ENCODE measurements at places on chromosomes 5 and 9.

DNA sequence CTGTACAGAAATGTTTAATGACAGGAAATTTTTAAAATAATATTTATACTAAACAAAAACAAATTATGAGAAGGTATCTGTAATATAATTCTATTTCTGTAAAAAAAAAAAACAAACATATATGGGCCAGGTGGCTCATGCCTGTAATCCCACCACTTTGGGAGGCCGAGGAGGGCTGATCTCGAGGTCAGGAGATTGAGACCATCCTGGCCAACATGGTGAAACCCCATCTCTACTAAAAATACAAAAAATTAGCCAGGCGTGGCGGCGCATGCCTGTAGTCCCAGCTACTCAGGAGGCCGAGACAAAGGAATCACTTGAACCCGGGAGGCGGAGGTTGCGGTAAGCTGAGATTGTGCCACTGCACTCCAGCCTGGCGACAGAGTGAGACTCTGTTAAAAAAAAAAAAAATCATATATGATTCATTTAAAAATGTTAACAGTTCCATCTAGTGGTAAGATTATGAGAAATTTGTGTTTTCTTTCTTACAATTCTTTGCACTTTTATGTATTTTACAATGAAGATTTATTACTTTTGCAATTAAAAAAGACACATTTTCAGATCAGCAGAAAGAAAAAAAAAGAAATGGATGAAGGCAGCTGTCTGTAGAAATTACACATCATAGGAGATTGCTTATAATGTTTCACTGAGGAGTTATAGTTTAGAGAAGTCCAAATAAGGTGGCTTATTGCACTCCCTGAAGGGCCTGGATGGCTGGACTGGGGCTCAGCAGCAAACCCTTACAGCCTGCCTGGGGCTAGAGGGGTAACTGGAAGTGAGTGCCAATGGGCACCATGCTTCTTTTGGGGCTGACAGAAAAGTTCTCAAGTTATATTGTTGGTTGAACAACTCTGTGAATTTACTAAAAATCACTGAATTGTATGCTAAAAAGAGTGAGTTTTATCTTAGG lies 20.3 kb downstream of the C9orf153 start:
- no peak for DNase-seq

DNA sequence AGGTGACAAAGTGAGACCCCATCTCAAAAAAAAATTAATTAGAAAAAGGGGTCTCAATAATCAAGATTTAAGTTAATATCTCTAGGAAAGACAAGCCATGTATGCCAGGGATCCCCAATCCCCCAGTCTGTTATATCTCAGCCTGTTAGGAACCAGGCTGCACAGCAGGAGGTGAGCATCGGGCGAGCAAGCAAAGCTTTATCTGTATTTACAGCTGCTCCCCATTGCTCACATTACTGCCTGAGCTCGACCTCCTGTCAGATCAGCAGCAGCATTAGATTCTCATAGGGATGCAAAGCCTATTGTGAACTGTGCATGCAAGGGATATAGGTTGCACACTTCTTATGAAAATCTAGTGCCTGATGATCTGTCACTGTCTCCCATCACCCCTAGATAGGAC lies 116.8 kb downstream of the TARS1 start:
- DNase-seq = no peak

DNA sequence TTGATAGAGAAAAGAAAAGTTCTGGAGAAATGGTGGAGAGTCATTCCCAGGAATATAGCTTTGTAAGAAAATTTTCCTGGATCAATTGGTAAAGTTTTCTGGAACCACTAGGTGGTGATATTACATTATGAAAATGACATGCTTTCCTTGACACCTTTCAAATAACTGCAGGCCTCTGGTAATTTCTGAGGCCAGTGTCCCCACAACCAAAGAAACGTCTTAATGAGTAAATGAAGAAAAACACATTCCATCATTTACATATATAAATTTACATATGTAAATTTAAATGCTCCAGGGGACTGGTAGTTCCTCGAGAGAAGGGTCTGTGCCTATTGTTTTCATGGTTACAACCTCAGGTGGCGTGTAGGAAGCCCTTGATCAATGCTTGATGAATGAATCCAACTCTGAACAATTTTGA lies 17.2 kb upstream of the RGS3 start:
- DNase-seq = no peak

DNA sequence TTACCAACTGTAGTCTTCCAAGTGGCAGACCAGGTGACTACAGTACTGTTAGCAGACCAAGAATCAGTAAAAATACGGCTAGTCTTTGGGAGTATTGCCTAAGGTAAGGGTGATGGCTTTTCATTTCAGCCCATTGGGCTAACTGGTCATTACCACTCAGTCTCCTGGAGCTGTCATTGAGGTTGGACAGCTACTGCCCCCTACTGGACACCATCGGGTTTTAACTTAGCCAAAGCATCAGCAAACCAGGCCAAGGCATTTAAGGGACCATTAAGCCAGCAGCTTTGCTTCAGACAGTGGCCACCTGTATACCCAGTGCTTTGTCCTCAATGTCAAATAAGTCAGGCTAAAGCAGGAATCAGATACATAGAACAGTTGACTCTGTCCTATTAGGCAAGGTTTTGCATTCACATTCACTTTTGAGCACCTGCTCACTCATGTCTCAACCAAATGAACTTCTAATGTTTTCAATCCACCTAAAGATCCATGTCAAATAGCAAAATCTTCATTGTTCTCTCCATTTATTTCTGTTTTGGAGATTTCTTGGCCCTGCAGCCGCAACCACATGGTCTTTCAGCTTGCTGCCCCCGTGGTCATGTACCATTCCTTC lies 117.2 kb downstream of the INVS start:
- peak; percentile 64 for DNase-seq

DNA sequence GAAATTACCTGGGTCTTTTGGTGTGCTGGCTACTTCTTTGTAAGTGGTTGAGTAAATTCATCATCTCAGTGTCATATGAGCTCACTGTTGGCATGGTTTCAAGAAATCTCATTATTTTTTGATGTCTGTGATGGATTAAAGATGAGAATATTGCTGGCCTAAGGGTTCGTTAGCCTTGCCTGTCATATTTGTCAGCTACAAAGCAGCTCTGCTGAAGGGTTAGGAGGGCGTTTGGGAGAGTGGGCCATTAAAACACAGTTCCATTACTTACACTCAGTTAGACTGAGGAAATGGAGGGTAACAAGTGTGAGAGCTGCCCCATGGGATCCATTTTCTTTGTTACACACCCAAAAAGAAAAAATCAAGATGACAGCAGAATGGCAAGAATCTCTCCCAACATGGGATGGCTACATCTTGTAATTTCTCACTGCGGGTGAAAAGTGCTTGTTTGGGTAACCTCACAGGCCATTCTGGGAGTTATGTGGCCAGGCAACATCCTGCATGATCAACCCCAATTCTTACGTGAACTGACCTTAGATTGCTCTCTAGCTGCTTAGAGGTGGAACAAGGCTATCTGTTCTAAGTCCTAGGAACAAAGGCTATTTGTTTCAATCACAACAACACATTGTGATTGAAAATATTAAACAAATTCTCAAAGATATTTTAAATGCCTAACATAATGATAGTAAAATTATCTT lies 609.5 kb upstream of the RGMB start:
- no peak for DNase-seq

DNA sequence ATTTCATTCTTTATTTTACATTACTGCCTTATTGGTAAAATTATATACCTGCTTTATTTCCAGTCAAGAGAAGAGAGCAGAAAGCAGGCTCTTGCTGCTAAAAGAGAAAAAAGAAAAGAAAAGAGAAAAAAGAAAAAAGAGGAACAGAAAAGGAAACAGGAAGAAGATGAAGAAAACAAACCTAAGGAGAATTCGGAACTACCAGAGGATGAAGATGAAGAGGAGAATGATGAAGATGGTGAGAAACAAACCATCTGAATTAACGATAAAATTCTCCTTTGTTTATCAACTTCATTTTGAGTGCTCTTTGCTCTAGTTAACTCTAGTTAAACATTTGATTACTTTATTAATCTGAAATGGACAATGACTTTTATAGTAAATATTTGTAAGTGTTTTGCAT lies 23.5 kb upstream of the EIF4EBP3 start:
- DNase-seq = no peak

All from posterior cingulate gyrus (tissue), 11 donors.